ENCODE measurements at places on chromosomes 1 and 21.

- no peak for DNase-seq
Observed at GRCh38 chr1:2911421-2912178, 109.7 kb upstream of the ACTRT2 start.

DNA sequence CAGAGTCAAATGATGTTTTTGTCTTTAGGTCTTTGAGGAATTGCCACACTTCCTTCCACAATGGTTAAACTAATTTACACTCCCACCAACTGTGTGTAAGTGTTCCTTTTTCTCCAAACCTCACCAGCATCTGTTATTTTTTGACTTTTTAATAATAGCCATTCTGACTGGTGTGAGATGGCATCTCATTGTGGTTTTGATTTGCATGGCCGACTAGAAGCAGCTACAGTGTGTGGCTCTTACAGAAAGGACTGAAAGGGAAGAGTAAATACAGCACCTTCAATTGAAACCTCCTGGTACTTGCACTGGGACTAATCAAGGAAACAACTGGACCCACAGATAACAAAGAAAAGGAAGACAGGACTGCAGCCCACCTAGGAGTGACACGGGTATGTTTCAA lies 668.0 kb upstream of the RGS18 start:
- no peak for DNase-seq

DNA sequence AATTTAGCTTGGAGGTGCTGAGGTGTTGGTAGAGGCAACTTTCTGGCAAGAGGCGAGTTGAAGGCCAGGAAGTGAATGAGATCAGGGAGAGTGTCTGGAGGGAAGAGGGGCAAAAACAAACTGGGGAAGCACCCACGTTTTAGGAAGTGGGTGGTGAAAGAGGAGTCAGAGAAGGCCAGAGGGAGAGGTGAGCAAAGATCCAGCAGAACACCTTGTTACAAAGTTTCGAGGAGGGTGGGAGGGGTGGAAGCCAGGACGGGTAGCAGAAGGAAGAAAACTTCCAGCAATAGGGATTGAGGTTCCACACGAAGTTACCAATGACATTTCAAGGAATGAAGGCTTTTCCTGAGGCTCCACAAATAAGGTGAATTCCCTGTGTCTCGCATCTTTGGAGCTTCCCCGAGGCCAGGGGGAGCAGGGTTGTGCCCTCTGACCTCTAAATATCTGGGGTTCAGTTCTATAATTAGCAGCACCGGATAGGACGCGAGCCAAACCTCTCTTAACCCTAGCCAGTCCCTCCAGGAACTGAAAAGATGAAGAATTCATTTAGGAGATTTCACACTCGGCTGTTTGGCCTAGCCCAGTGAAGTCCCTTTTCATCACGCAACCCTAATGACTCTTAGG lies 578 bp upstream of the SESN2 start:
- no peak for DNase-seq

GRCh38 chr1:165887877-165888551 lies 60.6 kb downstream of the UCK2 start:
- no peak for DNase-seq

DNA sequence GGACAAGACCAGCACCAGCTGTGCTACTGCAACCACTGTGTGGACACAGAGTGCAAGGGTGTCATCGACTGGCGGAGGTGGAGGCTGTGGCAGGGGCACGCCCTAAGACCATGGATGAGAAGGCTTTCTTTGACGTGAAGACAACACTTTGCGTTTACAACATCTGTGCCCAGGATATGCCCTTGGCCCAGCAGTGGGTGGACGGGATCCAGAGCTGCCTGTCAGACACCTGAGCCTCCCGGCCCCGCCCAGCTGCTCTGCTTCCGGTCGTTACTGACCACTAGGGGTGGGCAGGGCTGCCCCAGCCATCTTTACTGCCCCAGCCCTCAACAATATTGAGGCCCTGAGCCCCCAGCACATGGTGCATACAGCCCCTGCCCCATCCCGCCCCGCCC lies 21.4 kb upstream of the NPPB start:
- no peak for DNase-seq

- no peak for DNase-seq
Observed at GRCh38 chr1:1510912-1511532, 940 bp upstream of the ATAD3A start.

GRCh38 chr1:221897321-221897721 lies 155.4 kb upstream of the DUSP10 start:
- DNase-seq: no peak

DNA sequence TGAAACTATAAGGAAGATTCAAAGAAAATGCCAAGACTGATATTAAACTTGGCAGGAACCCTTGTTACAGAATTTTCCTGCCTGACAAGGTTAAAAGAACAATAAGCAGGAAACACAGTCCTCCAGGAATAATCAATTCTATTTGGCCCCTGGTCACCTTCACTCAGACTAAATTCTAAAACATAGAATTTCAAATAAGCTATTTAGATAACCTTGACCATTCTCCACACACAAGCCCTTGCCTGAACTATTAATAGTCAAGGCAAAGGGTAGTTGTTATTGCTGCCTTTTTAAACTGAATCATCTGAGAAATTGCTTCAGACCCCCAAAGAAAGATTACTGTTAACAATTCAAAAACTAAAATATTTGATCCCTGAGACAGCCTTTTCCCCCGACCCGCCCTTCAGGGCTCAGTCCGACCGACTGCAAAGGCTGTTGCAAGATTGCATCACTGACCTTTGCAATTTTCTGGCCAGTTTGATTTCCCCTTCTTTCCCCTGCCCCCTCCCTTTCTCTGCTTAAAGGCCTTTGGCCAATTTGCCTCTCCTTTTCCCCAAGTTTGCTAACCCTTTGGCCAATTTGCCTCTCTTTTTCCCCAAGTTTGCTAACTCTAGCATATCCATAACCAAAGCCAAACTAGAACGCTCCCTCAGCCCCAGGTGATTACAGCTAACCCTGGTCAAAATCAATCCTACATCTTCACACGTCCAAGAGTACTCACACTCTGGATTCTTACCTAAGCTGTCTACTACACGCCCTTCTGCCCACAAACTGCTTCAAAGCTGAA lies 1.4 kb upstream of the G0S2 start:
- no peak for DNase-seq

DNA sequence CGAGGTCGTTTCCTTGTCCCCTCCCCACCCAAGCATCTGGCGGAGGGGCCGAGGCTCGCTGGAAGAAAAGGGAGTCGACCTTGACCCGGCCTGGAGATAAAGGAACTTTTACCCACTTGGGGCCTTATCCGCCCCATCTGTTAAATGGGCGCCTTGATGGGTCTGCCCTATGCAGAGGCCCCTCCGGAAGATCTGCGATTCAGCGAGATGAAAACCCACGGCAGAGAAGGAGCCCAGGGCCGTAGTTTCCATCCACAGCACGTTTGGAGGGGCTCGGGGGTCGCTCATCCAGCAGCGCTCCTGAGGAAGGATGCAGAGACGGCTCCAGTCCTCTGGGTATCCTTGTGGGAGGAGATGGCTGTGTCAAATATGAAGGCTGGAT lies 518 bp downstream of the NCMAP start:
- no peak for DNase-seq

DNA sequence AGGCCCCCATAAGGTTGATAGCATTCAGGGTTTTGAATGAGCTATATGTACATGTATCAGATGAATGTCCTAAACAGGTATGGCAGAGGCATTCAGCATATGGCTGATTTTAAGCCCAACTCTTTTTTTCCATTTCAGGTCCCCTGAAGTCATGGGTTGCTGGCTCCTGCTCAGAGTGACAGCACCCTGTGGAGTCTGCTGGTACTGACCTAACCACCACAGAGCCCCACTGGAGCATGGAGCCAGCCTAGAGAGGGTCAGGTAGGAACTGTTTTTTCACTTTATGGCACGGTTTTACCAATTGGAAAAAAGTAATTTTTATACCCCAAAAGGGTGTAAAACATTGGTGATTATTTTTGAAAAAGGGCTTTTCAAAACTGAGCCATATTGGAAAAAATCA lies 82.5 kb upstream of the MPC2 start:
- no peak for DNase-seq

- DNase-seq: no peak
Observed at GRCh38 chr1:65009176-65009575, 42.8 kb upstream of the JAK1 start.

DNA sequence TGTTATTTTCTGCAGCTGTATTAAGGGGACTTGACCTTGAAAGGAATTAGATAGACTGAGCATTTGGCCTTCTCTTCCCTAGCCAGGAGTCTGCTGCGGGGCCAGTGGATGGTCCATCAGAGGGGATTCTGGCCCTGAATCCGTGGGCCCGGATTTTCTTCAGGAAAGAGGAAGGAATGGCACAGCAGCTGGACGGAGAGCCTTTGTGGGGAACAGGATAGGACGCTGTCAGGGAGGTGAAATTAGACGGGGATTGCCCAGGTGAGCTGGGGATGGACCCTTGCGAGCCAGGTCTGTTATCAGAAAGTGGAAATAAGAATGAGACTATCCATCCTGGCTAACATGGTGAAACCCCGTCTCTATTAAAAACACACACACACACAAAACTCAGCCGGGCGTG lies 1.7 kb upstream of the C2CD2 start:
- DNase-seq: no peak

GRCh38 chr1:100622037-100622436 lies 84.1 kb downstream of the GPR88 start:
- no peak for DNase-seq

- DNase-seq: peak; percentile 73
Observed at GRCh38 chr1:145425436-145426029, at the start of gene NBPF20. Gene NBPF20, minus strand, starts transcription at chr1:145425603. Its CDS starts 20,331 bp downstream, at chr1:145405272.

- no peak for DNase-seq
Observed at GRCh38 chr1:224541901-224542630, 74.1 kb upstream of the CNIH3 start.

DNA sequence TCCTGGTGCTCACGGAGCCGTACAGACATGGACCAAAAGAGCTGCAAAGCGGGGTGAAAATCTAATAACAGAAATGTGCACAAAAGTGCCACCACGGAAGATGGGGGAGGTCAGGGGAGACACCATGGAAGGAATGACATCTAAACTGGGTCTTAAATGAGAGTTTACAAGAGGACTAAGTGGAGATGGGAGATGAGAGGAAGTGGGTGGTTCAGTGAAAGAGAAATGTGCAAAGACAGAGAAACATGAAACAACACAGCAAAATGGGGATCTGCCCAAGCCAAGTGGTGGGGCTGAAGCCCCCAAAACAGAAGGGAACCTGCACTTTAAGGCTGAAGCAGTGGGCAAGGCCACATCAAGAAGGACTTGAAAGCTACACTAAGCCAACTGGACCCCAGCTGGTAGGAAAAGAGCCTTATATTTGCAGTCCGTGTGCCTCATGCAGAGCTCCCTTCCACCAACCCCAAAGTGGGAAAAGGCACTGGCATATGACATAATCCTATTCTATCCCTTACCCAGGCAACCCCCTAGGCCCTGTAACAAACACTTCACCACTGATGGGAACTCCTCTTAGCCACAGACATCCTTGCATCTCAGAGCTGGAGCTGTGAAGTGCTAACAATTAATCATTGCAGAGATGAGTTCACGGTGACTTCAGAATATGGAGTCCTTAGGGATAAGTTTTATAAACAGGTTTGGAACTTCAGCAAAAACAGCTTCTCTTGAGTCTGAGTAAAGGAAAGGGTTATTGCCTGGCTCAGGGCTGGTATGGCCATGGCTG lies 198.6 kb upstream of the EDN2 start:
- DNase-seq: no peak

- no peak for DNase-seq
Observed at GRCh38 chr1:77958391-77958790, 20.5 kb downstream of the FUBP1 start.

DNA sequence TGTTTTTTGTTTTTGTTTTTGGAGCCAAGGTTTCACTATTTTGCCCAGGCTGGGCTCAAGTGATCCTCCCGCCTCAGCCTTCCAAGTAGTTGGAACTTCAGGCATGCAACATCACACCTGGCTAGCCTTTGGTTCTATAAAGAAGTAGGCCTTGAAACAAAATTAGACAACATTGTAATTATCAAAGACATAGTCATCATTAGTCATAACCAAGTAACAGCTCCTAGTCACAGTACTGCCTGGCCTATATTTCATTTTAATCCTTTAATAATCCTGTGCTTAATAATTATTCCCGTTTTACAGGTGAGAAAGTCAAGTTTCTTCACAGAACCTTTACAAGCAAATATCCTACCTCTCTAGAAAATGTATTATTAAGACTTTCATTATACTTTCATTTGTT lies 52.3 kb upstream of the TBX15 start:
- DNase-seq: no peak

GRCh38 chr1:218803351-218803997 lies 370.2 kb upstream of the LYPLAL1 start:
- DNase-seq: no peak

DNA sequence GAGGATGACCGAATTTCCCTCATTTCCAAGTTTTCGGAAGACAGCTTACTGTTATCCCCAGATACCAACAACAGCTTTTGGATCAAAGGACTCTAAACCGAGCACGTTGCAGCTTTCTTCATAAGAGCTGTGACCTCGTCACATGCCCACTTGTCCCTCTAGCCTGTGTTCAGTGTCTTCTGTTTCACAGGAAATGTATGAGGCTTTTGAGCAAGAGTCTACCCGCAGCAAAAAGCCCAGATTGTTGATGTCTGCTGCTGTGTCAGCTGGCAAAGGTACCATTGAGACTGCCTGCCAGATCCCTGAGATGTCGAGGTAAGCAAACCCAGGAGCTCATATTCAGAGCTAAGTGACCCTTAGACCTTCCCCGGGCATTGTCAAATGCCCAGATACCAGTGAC lies 24.1 kb downstream of the CHI3L2 start:
- no peak for DNase-seq

GRCh38 chr1:233252441-233252840 lies 43.1 kb downstream of the PCNX2 start:
- no peak for DNase-seq

GRCh38 chr1:91997607-91998195 lies 32.1 kb upstream of the EPHX4 start:
- no peak for DNase-seq

DNA sequence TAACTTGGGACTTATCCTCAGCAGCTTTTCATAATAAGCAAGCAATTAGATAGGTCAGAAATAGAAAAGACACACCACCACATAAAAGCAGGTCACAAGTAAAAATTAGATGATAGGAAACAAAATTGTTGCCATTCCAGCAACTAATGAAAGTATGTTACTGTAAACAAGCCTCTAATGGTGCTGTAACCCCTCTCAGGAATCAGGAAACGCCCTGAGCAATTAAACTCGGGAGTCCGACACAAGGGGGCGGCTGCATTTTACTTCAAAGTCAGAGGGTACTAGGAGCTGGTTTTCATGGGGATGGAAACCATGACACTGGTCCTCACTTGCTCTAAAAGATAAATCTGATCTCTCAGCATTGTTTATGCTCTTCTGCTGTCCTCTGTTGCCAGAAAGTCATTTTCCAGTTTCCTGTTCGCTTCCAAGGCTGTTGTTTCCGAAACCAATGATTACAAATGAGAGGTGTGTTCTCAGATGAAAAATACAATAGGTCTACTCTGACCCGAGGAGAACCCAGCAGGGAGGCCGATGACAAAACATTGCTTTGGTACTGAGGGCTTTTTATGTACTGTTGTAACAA lies 93.4 kb downstream of the TGFBR3 start:
- DNase-seq: no peak
